DND-41 (cell line): ENCODE measurements at places on chromosomes 3 and 15.

DNA sequence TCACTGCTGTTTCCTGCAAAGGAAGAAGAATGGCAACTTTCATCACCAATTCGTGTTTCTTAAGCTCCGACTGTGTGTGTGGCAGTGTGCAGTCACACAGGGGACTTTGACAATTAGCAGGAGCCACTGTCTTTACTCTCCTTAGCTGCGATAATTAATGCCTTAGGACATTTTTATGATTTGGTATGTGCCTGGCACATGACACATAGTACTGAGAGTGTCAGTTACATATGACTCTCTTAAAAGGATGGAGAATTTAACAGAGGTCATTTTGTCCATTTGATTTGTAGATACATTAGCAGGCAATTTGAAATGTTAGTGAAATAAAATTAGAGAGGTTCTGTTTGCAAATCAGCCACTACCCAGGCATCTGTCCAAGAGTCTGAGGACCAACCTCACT lies 128.9 kb upstream of the VEPH1 start:
- no peak for DNase-seq

GRCh38 chr3:115699706-115700105 lies 76.4 kb downstream of the GAP43 start:
- DNase-seq, result no peak

- no peak for DNase-seq
Observed at GRCh38 chr3:99999536-99999935, 114.8 kb downstream of the FILIP1L start.

- no peak for DNase-seq
Observed at GRCh38 chr15:37995461-37996347, 61.3 kb downstream of the TMCO5A start.

GRCh38 chr3:114452256-114452655 lies 158.4 kb downstream of the TIGIT start:
- no peak for DNase-seq

- no peak for DNase-seq
Observed at GRCh38 chr3:190076136-190076535, 44.6 kb downstream of the P3H2 start.
